ENCODE measurements at places on chromosomes 12 and 14.
A peak's percentile ranks its signal among the peaks of the same experiment; 100 is the strongest.

DNA sequence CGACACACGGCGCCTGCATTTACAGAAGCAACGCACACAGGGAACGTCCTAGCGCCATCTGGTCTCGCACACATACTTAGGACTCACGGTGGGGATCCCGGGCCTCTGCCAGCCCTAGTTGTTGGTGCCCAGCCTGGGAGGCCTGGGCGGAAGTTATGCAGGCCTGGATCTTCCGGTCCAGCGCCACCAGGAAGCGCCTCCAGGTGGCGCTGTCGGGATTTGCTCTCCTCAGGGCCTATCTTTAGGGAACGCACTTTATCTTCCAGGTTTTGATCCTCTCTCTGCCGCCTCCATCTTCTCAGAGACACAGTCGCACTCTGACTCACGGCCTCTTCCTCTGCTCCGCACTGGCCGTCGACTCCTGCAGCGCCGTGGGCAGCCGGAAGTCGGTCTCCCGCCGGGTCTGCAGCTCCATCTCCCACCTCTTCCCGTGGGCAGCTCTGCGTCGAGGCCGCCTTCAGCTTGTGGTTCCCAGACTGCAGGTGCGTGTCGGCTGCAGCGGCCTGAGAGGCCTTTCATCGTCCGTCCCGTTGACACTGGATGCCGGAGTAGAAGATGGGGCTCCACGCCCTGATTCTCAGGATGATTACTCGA lies 760.4 kb downstream of the TMEM121 start:
- peak; percentile 17 for DNase-seq

GRCh38 chr12:13582421-13582820 lies 385.9 kb downstream of the EMP1 start:
- DNase-seq: no peak

DNA sequence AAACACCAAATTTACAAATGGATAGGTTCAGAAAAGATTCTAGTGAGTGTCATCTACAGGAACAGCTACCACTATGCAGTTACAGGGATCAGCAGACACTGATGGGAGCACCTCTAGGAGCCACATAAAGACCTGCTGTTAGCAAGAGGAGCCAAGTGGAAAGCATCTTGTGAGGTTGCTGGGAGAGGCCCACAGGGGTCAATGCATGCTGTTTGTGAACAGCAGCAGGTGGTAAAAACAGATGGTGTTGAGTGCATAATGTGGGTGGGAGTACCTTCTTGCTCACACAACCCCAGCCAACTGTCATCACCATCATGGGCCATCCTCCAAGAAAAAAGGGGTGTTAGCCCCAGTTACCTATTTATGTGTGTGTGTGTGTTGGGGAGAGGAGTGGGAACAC lies 215.2 kb upstream of the SSTR1 start:
- DNase-seq: no peak

DNA sequence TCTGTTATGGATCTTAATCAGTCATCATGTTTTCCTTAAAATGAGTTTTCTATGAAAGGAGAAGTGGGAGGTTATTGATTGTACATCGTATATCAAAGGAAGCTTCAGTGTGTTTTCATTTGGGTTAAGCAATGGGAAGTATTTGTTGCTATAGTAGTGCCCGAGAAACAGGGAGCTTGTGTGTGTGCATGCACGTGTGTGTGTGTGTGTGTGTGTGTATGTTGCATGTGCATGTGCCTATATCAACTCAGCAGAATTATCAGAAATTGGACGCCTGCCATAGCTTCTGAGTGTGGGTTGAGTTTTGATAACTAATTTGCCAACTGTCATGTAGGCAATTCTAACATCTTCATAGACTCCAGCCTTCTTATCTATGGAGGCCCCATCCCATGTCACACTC lies 246.1 kb upstream of the CRY1 start:
- DNase-seq: no peak

- DNase-seq: no peak
These were observed 47.9 kb upstream of the SOCS2 start for GRCh38 chr12:93524386-93525133.

- no peak for DNase-seq
These were observed 97.9 kb upstream of the NUDT4 start for GRCh38 chr12:93279565-93280412.

GRCh38 chr12:27273114-27273513 lies 29.0 kb downstream of the STK38L start:
- no peak for DNase-seq

DNA sequence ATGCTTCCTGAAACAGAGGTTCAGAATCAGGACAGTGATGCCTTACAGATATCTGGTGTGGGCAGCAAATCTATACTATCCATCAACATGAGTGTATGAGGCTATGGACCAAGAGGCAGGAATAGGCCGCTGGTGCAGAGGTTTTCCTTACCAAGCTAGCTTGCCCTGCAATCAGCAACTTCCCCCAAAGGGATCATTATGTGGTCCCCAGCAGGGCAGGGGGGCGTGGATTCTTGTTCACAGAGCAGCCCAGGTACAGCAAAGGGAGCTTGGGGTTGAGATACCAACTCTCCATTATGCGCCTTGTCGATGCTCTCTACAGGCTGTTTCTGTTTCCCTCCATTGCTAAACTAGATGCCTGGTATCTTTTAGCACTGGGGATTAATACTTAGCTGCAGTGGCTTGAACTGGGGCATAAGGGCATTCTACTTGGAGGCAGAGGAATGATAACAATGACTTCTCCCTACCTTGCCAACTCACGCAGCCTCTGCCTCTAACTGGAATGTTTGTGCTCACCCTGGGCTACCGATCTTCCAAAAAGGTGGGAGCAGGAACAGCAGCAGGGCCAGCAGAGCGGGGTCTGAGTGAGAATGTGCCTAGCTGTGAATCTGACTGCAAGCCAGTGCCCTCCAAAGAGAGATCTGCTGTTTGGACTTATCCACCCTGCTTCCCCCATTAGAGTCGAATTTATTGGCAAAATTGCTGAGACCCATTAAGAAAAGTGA lies 10.3 kb upstream of the KRT1 start:
- DNase-seq: no peak

DNA sequence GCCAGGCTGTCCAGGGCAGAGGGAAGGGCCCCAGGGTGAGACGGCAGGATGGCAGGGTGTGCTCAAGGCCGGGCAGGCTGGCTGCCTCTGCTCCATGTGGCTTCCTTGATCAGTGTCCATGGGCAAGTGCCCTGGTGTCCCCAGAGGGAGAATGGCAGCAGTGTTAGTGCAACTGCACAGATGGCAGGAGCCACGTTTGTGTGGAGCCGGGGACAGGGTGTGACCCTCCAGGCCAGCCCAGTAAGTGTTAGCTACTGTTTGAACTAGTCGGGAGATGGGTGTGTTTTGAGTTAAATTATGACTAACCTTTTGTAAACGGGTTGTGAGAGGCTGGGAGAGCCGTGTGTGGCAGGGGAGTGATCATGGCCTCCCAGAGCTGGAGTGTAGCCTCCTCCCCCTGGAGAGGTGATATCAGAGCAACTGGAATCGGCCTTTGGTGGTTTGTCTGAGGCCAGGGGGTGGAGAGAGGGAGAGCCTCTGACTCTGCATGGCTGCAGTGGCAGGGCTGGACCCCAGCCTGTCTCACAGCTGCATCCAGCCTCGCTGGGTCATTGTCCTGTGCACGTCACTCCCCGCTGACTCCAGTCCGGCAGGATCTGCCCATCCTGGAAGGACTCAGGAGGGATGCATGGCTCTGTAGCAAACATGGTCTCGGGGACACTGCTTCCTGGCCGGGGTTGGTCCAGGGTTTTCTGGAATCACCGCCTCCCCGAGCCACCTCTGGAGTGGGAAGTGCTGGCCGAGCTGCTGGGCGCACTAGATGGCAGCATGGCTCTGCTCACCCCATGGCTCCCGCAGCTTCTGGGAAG lies 27.8 kb downstream of the AACS start:
- no peak for DNase-seq

DNA sequence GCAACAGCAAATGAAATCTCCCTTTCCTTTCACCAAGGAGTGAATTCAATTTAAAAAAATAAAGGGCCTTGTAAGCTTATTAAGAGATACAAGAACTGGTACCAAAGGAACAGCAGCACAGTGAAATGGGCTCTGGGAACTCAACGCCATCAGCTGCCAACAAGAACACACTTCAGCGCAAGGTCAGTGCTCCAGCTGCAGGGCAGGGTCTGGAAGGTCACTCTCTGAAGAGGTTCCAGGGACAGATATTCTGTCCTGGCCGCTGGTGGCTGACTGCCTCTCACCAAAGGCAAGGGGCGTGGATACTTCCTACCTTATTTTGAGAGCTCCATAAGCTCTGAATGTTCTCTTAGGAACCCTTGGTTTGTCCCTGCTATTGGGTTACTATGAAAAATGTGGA lies 186.6 kb downstream of the CALM1 start:
- no peak for DNase-seq

DNA sequence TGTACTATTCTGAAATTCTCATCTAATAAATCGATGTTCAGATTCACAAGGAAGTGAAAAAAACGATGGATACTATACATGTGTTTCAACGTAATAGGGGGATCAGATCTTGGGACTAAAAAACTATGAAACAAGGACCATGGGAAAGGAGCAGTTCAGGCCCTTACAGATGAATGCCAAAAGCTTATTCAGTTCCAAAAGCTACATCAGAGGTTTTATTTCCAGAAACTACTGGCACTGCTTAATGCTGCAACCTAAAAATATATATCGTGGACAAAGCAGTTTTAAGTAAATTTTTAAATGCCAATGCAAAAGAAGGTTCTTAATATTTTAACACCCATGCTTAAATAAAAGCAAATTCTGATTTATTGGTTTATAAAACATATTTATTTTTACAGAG lies 38.5 kb downstream of the LRIG3 start:
- DNase-seq: no peak

DNA sequence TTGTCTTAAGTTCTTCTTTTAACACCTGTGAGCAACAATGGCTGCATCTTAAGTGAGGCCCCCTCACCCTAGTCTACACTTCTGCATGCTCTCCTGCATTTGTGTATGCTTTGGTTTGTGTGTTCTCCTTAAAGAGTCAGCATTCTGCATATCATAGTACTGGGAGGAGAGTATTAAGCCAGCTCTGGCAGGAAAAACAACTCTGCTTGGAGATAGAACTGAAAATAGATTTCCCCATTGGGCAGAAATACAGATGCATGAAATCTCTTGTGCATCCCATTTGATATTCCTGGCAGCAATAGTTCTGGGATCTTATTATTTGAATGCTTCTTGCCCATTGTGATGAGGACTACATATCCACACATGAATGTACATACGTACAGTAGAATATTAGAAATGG lies 70.6 kb upstream of the PRICKLE1 start:
- no peak for DNase-seq

DNA sequence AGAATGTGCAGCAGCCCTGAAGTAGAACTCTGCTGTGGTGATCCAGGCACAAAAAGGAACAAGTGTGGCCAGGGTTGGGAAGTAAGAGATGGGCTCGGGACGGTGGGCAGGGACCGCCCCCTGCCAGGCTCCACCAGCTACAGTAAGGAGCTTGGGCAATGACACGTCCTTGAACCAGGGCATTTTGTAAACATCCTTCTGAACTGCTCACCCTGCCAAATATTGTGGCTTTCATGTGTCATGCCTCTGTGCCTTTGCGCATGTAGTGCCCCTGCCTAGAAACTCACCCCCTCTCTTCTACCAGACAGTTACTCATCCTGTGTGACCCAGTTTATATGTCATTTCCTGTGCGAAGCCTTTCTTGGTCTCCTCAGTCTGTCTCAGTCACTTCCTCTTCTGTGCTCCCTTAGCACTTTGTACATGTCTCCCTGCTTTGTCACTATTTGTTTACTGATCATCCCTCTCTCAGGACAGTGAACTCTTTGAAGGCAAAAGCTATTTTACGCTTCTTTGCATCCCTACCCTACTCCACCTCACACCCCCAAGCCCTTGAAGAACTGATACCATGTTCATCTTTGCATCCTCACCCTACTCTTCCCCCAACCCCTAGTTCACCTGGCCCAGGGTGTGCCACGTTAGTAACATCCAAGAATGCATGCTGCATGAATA lies 108.9 kb upstream of the PLEKHG7 start:
- peak; percentile 51 for DNase-seq

GRCh38 chr14:92546347-92547053 lies 32.9 kb downstream of the RIN3 start:
- DNase-seq: no peak
